ENCODE measurements at places on chromosomes 6 and 20.

- DNase-seq = peak; percentile 38
These were observed at the start of gene SMIM28 for GRCh38 chr6:138377844-138378243. SMIM28 (plus strand) TSS chr6:138377905; CDS start chr6:138378073, 168 bp downstream.

- DNase-seq = no peak
These were observed 11.2 kb downstream of the SLC13A3 start for GRCh38 chr20:46640044-46640443.

GRCh38 chr6:168865-169455, 123.3 kb upstream of the DUSP22 start:
- peak; percentile 42 for DNase-seq

DNA sequence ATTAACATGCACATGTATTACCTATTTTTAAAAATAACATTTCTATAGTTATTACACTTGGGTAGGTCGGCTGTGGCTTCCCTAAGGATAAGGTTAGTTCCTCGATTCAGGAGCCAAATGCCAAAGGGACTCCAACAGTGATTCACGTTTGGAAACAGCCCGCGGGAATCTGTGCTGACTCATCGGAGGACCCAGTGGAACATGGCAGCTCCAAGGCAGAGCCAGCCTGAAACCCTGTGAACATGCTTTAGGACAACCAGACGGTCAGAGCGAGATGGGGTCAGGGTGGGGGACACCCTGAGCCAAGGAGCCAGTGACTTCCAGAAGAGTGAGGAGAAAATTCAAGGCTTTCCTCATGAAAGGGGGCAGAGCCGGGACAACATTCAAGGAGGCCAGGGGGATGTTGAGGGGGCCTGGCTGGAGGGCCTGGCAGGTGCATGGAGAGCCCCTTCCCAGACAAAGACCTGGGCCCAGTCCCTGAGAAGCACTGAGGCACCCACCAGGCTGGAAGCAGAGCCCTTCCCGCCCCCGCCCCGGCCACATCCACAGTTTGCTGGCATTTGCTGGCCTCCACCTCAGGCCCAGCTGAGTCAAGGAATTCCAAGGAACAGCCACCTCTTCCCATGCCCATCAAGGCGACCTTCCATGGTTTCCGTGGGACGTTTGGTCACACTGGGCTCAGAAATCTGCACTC, 133.2 kb downstream of the SNX5 start:
- no peak for DNase-seq

- DNase-seq = no peak
These were observed 331.7 kb downstream of the FRK start for GRCh38 chr6:115729036-115729435.

- no peak for DNase-seq
These were observed 150.2 kb upstream of the OGFRL1 start for GRCh38 chr6:71138376-71138775.

DNA sequence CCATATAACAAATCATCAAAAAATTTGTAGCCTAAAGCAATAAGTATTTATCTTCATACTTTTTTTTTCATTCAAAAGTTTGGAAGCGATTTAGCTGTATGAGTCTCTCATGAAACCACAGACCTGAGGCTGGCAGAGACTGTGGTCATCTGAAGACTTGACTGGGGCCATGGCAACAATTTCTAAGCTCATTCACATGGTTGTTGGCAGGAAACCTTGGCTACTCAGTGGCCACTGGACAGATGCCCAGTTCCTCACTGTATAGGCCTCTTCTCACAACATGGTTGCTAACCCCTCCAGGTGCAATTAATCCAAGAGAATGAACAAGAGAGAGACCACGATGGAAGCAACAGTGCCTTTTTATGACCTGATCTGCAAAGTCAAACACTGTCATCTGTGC, 235.9 kb downstream of the BTBD3 start:
- no peak for DNase-seq

- DNase-seq = no peak
These were observed 16.6 kb upstream of the KIAA0408 start for GRCh38 chr6:127475823-127476176.

- peak; percentile 60 for DNase-seq
These were observed 57.4 kb downstream of the ARHGAP40 start for GRCh38 chr20:38658879-38659596.
